Hindlimb muscle (tissue), 1 donor: ENCODE measurements at places on chromosomes 7 and 10. TPM values are rescaled to one million over a fixed set of nuclear protein-coding genes. Genes with fewer than 3 reads are reported as not detected.

DNA sequence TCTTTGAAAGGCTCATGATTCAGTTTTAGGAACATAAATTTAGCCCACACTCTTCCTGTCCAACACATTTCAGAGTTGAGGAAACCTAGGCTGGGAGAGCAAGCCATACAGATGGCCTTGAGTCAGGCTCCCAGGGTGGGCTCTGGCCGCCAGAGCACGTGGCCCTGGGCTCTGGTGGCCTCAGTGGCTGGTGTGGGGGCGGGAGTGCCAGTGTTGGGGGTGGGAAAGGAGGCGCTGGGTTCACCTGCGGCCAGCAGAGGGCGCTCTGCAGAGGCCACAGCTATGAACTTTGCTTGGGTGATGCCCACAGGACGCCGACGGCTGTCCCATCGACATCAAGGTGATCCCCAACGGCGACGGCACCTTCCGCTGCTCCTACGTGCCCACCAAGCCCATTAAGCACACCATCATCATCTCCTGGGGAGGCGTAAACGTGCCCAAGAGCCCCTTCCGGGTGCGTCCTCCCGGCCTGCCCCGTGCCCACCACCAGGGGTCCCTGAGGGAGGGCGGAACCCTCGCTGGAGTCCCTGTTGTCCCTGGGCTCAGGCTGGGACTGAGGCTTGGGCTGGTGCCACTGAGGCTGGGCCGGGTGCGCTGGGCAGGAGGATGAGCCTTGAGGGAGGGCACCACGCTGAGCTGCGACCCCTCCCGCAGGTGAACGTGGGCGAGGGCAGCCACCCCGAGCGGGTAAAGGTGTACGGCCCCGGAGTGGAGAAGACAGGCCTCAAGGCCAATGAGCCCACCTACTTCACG, 11.9 kb downstream of the FLNC start:
- no peak for DNase-seq

DNA sequence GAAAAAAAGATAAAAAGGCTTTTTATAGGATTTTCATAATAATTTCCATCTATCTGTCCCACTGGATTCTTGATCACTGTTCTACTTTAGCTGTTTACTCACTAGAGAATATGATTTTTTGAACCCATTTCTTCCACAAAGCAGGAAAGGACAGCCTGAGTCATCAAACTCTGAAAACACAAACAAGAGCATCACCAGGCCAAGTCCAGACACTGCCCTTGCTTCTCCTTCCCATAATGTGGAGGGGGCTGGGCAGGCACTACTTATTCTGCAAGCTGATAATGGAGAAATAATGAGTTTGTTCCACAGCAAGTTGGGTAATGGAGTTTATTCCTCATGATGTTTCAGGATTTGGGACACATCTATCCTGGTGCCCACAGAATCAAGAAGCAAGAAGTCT, 13.0 kb upstream of the KCNIP2 start:
- no peak for DNase-seq

- DNase-seq: no peak
Observed at GRCh38 chr10:79413196-79413595, 32.2 kb downstream of the ZCCHC24 start.

GRCh38 chr7:55493408-55493807, 78.9 kb downstream of the VOPP1 start:
- DNase-seq: no peak

DNA sequence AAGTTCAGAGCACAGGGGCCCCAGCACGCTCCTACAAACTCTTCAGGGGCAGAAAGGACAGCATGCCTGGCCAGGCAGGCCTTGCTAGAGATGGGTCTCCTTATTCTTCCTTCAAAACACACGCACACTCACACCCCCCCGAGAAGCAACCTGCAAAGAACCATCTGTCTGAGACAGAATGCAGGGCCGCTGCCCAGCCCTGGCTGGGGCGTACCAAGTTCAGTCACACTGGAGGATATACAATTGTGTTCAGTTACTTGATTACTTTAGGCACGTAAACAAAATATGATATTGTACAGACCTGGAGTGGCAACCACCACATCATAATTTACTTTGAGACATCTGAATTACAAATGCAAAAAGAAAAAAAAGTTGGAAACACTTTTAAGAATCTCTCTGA, 5.7 kb downstream of the FAM53B start:
- no peak for DNase-seq

DNA sequence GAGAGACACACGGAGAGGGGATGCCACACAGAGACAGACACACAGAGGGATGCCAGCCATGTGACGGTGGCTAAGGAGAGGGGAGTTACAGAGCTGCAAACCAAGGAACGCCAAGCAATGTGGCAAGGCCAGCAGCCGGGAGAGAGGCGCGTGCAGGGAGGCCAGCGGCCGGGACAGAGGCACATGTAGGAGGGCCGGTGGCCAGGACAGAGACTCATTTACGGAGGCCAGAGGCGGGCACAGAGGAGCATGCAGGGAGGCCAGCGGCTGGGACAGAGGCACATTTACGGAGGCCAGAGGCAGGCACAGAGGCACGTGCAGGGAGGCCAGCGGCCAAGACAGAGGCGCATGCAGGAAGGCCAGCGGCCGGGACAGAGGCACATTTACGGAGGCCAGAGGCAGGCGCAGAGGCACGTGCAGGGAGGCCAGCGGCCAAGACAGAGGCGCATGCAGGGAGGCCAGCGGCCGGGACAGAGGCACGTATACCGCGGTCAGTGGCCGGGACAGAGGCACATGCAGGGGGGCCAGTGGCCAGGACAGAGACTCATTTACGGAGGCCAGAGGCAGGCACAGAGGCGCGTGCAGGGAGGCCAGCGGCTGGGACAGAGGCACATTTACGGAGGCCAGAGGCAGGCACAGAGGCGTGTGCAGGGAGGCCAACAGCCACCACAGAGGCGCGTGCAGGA, 40.4 kb downstream of the INSIG1 start:
- DNase-seq: no peak

DNA sequence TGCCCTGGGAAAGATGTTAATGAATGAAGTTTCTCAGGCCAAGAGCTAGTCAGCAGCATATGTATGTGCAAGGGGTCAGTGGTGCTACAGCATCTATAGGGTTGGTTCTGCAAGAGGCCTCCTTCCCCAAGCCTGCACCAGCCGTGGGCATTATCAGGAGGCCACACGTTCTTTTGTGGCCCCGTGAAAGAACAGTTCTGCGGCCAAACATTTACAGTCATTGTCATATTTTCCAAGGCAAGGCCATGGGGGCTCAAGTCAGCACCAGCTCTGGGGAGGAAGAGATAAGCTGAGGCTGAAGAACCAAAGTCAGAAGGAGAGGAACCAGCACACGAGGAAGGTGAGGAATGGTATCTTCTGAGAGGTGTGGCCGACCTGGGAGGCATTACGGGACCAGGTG, 54.4 kb upstream of the TMEM72 start:
- DNase-seq: no peak

DNA sequence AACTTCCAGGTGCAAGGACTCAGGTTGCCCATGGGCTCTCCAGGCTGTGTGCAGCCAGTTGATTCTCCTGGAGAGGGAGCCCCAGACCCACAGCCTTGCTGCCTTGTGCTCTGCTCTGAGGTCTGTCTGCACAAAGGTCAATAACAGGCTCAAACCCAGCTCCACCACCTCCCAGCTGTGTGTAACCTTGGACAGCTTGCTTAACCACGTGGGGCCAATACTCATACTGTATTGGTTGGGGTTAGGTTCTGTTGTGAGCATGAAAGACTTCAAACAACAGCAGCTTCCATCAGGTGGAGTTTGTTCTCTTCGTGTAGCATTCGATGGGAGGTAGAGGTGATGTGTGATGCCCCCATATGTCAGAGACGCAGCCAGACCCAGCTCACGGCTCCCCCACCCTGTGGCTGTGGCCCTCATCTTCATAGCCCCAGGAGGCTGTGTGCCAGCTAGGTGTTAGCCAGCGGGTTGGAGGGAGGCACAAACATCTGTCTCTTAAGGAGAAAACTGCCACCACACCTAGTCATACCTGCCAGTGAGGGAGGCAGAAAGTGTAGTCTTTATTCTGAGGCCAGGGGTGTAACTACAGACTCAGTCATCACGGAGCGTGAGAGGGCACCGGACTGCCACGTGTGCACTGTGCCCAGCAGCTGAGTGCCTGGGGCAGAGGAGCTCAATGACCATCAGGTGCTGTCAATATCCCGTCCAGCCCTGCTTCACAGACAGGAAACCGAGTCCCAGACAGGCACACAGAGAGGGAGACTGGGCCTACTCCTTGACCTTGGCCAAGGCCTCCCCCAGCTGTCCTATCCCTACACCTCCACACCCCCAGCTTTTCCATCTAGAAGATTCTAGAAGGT, 8.1 kb upstream of the POLD2 start:
- no peak for DNase-seq

The OPALIN gene
- not detected for polyA plus RNA-seq

The COL13A1 gene
- 11.0 TPM for polyA plus RNA-seq

The CHN2 gene
- polyA plus RNA-seq: 10.5 TPM

The AKR1C2 gene
- polyA plus RNA-seq: 5.7 TPM

The TAS2R16 gene
- not detected for polyA plus RNA-seq
